Germinal center (tissue), 1 donor: ENCODE measurements at places on chromosomes 1 and 21.

GRCh38 chr1:98887507-98887906 is 117.2 kb downstream of the PLPPR5 start:
- no peak for DNase-seq

GRCh38 chr1:11854519-11854918 is 4.2 kb downstream of the NPPB start:
- DNase-seq: no peak

DNA sequence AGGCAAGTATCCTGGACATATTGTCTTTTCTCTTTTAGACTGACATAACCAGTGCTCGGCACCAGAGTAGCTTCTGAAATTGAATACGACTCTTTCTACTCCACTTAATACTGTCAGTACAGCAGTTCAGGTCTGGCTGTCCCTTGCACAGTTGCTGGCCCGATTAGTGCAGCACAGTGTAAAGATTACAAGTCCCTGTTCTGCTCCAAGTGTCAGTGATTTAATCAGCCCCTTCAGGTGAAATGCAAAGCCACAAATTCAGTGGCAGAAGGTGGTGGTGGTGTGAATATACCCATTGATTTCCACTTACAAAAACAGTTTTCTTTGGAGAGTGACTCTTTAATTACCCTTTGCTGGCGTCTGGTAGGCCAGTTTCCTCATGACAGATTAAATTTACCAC is 545.4 kb downstream of the ADGRL2 start:
- DNase-seq: no peak

GRCh38 chr1:6460301-6461050 is 5.5 kb downstream of the TNFRSF25 start:
- DNase-seq: peak; percentile 61

- no peak for DNase-seq
These were observed 228.8 kb downstream of the DNM3 start for GRCh38 chr1:172070055-172070454.
